ENCODE measurements at places on chromosomes 4 and X. TPM values are rescaled to one million over a fixed set of nuclear protein-coding genes. Genes with fewer than 3 reads are reported as not detected.

DNA sequence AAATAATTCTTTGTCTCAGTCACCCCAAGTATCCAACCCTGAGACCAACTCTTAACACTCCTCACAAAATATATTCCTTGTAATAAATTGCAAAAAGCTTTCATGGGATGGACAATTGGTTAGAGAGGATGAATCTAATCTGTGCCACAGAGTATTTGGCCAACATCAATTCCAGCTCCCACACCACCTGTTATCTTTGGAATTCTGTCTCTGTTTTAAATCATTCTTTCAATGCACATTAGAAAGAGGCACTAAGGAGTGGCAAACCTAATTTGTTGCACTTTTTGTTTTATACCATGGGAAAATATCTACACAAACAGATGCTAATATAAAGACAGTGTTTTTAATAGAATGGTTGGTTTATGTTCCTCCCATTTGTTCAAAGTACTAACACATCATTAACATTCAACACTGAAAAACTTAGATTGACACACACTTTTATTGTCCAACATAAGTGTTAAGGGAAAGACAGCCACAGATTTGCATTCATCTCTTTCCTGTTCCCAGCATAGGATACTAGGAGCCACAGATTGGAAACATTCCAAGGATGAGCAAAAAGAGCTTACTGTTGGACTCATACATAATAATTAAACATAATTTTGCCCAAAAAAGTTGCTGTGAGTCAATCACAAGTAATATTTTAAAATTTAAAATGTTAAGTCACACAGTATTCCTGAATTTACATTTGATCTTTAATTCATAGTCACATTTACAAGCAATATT, 116.4 kb downstream of the PPA2 start:
- DNase-seq: no peak

DNA sequence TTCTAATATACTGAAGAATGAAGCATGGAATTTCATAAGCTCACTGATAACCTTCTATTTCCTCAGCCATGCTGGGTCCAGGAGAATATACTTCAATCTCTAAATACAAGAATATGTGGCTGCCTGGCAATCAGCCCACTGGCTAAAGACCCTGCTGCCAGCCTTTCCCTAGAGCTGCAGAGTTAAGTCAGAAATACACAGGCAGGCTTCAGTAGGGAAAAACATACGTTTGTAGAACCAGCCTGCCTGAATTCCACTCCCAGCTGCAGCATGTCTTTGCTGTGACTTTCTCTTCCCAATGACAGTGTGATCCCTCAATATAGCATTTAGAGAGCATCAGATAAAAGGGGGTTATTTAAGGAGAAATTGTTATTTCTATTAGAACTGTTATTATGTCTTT, 289.1 kb downstream of the PCDH19 start:
- DNase-seq: no peak

Gene ZNF732
- not detected for total RNA-seq

Gene PNMA5
- total RNA-seq: not detected
